ENCODE measurements at places on chromosomes 3 and 15.

GRCh38 chr3:170155604-170156003 lies 25.9 kb downstream of the PHC3 start:
- no peak for DNase-seq

- DNase-seq, result no peak
Measured at GRCh38 chr3:129937717-129938116, 36.8 kb upstream of the TRH start.

DNA sequence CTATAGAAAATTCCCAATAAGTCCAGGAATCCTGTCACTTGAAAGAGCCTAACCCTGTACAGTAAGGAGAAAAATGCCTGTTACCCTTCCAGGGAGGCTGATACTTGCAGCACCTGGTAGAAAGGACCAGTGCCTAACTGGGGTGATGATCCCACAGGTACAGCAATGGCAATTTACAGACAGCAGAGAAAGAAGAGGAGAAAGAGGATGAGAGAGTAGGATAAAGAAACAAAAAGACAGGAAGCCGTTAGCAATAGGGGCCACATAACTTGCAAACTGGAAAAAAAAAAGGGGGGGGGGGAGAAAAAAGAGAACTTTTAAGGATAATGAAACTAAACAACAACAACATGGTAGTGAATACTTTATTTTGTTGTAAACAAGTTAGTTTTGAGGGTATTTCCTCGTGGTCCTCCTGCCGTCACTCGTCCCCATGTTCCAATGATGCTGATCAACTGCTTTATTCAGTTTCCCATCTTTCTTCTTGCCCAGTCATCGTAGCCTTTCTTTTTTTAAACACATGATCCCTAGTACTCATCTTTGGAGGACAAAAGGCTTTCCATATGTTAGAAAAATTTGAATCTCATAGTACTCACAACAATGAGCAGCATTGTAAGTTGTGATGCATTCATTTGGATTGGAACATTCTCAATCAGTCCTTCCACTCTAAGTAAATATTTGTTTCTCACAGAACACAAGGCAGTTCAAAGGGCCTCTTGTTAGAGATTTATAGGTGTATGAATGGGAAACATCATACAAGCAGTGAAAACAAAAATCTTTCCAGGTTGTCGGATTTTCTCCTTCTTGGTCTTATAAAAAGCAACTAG lies 8.6 kb downstream of the TM4SF1 start:
- no peak for DNase-seq

DNA sequence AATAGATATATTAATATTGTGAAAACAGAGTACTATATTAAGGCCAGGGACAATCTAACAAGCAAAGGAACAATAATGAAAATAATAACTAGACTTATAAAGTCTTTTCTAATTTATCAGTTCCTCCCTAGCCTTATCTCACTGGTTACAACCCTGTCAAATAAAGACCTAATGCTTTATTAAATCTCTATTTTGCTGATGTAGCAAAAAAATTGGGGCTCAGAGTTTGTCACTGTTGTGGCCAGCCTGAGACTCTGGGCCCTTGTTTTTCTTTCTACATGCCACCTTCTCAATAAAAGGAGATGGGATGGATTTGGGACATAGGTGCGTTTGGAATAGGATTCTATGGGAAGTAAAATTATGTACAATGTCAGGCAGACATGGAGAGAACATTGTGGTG lies 937.0 kb downstream of the IGSF11 start:
- DNase-seq, result no peak

DNA sequence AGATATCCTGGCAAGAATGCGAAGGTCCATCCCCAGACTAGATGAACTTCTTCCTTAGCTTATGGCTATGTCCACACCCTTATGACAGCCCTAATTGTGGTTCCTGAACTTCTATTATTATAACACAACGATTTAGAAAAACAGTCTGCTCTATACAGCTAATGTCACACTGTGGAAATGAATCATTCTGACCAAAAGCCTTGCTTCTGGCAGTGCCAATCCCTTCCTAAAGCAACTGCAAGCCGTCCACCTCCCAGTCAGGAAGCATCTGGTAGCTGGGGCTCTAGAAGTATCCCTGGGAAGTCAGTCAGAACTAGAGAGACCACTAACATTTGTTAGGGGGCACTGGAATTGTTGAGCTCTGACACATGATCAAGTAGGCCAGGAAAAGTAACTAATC lies 45.0 kb downstream of the MYO5A start:
- no peak for DNase-seq

DNA sequence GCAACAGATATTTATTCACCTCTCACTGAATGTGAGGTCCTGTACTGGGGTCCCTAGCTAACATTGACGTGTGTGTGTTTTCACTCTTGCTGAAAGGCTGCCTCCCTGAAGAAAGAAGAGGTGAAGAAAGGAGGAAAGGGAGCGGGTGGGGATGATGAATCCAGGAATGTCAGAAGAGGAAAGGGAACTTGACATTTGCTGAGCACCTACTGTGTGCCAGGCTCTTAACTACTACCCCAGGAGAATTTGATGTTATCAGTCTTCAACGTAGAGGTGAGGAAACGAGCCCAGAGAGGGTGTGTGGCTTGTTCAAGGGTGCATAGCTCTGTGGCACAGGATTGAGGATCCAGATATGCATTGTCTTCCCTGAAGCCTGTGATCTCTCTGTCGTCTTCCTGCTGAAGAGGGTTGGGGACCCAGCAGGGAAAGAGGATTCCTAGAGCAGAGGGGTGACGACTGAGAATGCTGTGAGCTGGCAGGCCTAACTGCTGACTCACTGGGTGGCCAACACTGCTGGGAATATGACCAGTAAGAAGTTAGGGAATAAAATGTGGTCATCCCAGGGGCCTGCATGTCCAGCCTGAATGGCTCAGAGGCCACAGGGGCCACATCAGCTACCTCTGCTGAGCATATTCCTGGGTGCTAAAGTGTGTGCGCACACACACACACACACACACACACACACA lies 6.6 kb upstream of the ATP2B2 start:
- no peak for DNase-seq

DNA sequence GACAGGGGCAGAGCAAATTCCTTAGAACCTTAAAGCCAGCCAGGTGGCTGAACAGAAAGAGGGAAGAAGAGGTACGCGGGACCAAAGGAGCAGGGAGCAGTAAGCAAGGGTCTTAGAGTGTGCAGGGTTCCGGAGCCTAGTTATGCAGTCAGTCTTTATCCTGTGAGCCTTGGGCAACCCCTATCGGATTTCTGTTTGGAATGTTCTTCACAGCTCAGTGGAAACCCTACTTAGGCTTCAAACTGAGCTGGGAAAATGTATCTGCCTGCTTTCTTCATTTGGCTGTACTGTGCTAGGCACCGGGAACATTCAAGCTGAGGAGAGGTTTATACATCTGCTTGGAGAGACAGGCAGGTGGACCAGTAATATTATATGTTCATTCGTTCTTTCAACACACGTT lies 37.1 kb downstream of the PSMD6 start:
- no peak for DNase-seq

GRCh38 chr15:75131269-75131643 lies 70.4 kb upstream of the C15orf39 start:
- DNase-seq, result no peak

- DNase-seq, result no peak
Measured at GRCh38 chr3:123123716-123124616, 57.1 kb downstream of the PDIA5 start.

DNA sequence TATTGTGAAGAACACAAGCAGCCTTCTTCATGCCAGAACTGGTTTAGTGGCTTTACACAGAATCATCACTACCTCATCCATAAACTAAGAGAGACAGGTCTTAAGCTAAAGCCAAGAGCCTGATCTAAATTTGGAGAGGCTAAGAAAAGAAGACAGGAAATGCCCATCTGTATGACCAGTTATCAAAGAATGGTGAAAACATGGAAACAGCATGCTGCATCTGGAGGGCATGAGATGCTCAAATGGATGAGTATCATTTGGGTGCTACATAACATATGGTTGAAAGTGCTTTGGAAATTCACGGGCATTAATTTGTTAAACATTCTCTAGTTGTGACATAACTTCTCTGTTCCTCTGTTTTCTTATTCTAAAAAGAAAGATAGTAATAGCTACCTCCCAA lies 112.5 kb downstream of the CPNE4 start:
- DNase-seq, result no peak
